ENCODE measurements at places on chromosomes 3 and 15.

GRCh38 chr3:101310978-101311375 is 9.4 kb downstream of the IMPG2 start:
- DNase-seq = no peak

DNA sequence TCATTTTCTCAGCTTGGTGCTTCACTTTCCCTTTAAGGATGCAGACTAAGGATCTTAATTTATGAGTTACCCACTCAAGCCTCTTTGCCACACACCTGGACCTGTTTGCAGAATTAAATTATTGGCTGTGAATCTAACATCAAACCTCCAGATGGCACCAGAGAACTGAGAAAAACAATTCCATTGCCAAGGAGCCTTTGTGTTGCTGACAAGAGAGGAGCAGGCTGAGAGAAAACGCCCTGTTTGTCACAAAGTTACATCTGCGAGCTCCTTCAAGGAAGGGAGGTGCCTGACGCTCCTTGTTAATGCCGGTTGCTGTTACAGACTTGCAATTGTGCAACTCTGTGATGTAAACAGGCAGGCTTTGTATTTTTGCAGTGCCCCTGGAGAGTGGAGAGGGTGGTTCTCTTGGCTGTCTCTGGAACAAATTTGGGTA is 36.3 kb upstream of the TMC3 start:
- peak; percentile 76 for DNase-seq

GRCh38 chr3:6785726-6786125 is 75.2 kb upstream of the GRM7 start:
- no peak for DNase-seq

GRCh38 chr3:3086239-3086638 is 23.9 kb downstream of the IL5RA start:
- DNase-seq = peak; percentile 57

GRCh38 chr3:56415652-56416051 is 52.6 kb downstream of the ERC2 start:
- no peak for DNase-seq

DNA sequence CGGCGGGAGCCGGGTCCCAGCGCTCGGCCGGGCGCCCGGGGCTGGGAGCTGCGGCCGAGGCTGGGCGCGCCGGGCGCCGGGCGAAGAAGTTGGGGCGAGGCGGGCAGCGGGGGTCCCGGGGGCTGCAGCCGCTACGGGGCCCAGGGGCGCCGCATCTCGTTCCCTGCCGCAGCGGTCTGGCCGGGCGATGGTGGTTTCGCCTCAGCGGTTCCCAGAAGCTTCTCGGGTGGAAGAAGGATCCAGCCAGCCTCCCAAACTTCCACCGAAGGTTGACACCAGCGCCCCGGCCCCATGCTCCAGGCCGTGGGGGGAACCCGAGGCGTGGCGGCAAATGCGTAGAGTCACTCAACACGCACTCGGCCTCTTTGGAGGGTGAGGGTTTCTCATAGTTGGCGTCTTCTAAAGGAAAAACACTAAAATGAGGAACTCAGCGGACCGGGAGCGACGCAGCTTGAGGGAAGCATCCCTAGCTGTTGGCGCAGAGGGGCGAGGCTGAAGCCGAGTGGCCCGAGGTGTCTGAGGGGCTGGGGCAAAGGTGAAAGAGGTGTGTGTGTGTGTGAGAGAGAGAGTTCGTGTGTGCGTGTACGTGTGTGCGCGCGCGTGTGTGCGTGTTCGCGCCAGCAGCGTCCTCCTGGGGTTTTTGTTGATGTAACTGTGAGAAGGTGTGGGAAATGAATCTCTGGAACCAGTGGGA is 940 bp downstream of the BOC start:
- DNase-seq = no peak

DNA sequence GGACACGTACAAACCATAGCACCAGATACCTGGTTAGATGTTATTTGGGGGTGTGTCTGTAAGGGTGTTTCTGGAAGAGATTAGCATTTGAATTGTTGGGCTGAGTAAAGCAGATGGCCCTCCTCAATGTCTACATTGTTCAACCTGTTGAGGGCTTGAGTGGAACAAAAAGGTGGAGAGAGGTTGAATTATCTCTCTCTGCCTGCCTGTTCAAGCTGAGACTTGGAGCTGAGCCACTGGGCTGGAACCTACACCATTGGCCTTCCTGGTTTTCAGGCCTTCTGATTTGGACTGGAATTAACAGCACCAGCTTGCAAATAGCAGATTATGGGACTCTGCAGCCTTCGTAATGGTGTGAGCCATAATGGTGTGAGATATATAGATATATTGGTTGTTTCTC is 71.3 kb upstream of the CORO2B start:
- DNase-seq = no peak

DNA sequence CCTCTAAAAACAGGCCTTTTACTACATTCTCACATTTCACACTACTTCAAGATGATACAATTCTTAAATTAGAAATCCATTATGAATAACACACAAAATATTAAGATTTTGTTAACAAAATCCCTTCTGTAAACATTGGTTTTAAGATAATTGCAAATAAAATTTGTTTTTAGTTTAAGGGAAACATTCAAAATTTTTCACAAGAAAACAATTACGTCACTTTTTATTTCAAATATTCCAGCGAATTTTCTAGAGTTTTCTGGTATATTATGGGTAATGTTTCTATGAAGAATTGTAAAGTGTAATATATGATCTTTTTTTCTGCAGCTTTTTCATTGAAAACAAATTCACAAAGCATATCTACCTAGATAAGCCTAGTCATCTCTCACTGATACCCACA is 5.9 kb downstream of the ARPP21 start:
- no peak for DNase-seq

DNA sequence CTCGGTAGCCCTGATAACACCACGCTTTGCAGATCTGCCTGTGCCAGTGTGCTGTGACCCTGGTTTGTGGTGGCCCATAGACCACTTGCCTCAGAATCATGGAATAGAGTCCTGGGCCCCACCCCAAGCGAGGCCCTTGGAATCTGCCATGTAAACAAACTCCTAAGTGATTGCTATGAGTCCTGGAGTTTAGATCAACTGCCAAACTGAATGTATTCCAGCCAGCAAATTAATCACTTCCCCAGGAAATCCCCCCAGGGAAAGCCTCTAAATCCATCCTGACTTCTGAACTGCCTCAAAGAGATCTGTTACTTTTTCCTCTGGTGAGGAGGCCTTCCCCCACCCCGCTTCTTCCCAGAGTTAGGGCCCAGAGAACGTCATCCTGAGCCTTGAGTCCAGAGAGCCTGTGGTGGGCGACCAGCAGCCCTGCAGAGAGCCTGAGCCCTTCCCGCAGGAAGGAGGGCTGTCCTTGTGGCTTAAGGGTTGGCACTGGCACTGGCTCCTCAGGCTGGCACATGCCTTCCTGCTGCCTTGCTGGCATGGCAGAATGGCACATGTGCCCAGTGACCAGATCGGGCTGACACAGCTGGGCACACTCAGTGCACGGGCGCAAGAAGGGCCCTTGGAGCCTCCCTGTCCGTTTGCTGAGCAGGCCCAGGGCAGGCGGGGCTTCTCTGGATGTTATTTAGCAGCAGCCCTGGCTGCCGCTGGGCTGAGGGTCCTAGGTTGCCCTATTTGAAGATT is 50.6 kb upstream of the PLXNA1 start:
- DNase-seq = no peak

GRCh38 chr3:134685929-134686802 is 35.3 kb upstream of the KY start:
- no peak for DNase-seq

DNA sequence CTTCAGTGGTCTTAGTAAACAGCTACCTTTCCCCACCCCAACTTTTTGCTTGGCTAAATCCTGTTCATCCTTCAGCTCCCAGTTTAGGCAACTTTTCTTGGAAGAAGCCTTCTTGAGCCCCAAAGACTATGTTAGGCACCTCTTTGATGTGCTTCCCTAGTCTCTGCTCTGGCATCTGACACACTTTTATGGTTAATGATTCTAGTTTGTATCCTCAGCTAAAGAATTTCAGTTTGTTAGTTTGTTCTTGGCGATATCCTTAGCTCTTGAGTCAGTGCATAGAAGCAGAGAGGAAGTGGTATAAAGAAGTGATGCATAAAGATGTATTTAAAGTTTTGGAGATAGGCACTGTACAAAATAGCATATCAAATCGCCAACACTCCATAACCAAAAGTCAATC is 168.4 kb downstream of the WDR72 start:
- DNase-seq = no peak

GRCh38 chr3:142087676-142088075 is 61.7 kb downstream of the TFDP2 start:
- no peak for DNase-seq

DNA sequence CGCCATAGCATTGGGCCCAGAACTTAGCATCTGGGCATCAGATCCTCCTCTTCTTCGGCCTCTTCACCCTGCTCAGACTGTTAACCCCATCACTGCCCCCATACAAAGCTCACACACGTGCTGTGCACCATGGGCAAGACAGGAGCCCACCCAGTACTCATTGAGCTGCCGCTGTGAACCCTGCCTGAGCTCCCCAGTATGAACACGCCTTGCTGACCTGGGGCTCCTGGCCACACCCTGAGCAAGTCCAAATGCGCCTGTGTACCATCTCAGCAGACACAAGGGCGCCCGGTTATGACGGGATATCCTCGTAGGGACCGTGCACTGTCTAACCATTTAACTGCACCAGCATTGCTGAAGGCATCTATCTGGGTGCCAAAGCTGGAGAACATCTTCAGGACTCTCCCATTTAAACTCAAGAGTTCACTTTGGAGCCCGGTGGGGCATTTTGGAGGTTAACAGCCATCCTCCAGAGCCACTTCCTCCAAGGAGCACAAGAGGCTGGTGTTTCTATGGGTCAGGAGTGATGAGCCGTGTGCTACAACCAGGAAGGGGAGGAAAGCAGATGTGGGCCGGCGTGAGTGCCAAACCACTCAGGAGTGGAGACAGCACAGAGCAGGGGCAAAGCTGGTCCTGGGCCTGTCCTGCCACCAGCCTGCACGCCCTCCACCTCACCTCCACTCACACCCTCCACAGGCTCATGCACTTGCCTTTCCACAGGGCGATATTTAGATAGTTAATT is 12.1 kb downstream of the PRR23E start:
- DNase-seq = no peak

- DNase-seq = no peak
Observed at GRCh38 chr15:86541540-86541939, 461.9 kb downstream of the AGBL1 start.

- no peak for DNase-seq
Observed at GRCh38 chr15:47870300-47870955, 153.1 kb downstream of the SEMA6D start.

DNA sequence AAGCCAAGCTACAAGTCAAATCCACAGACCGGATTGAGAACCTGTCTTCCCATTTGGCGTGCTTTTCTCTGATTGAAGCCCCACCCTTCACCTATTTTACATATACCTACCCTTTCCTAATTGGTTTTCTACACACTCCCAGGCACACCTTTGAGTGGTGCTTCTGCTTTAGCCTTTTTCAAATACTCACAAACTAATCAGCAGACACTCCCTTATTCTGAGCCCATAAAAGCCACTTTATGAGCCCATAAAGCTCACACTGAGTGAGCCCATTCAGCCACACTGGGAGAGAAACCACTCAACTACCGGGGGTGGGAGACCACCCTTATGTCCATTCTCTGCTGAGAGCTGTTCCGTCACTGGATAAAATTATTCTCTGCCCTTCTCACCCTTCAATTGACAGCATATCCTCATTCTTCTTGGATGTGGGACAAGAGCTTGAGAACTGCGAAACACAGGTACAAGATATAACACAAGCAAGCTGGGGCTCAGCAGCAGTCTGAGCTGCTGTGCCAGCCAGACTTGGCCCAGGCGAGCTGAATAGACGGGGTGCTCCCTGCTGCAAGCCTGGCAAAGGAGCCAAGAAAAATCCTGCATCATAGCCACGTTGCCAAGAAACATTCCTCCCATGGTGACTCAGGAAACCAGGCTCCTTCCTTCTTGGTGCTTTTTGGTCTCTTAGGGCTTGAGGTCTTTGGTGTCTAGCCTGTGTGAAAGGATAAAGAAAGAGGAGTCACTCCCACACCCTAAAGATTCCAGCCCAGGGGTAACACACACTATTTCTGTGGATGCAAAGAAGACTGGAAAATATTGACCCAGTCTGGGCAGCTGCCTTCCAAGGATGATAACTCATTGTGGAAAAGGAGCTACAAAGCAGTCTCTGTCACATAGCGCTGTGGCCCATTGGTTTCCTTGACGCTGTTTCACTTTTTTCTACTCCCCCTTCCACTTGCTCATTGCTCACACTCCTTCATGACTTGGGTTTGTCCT is 609.7 kb downstream of the MCTP2 start:
- no peak for DNase-seq

GRCh38 chr15:101178931-101179330 is 72.9 kb downstream of the CHSY1 start:
- DNase-seq = no peak

- DNase-seq = no peak
Observed at GRCh38 chr3:99859825-99860224, 42.2 kb downstream of the CMSS1 start.

Measured in OCI-M1 (cell line).